SHP77 (cell line): ENCODE measurements at places on chromosomes 5 and 9.

DNA sequence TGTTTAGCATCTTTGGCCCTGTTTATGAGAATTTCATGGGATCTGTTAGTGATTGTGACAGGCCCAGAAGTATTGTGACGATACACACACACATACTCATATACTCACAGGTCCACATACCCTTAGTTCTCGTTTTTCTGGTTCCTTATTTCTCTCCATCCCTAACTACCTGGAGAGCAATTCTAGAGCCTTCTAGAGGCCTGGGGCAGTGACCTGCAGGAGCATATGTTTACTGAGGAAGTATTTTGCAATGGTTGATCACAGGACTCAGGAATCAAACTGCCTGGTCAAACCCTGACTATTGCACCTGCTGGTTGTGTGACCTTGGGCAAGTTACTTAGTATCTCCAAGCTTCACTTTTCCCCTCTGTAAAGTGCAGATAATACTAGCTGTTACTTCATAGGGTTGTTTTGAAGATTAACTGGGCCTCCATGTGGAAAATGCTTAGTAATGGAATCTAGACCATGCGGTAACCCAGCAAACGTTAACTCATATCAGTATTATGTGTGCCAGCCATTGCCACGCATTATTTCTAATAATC is 8.7 kb downstream of the PAPPA start:
- DNase-seq, result no peak

DNA sequence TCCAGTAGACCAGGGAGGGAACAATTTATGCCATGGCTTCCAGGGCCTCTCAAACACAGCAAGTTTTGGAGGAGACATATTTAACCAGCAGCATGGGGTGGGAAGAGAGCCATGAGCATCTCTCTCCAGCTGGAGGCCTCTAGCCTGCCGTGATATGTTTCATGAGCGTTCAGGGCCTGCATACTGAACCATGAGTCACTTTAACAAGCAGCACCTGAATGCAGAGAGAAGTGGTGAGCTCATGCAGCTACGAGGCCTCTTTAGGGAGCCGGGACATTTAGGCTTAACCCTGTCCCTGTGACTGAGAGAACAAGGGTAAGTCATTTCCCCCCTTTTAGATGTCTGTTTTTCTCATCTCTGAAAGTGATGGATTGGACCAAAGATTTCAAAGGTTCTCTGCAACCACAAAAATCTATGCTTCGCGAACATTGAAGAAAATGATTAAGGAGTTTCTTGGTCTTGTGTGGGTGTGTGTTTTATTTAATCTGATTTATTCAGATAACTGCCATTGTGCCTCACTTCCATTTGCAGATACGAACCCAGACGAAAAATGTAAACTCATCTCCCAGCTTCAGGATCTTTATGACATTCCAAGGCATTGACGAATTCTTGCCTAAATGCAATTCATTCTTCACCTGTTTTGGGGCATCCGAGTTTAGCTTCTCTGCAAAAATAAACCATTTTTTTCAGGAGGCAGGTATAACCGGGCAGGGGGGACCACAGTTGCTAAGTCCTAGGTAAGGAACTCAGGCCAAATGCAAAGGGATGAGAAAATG is 157.0 kb downstream of the GABBR2 start:
- no peak for DNase-seq

GRCh38 chr9:108865037-108865436 is 3.0 kb downstream of the ACTL7A start:
- no peak for DNase-seq

- no peak for DNase-seq
Observed at GRCh38 chr5:150671509-150672236, 10.6 kb downstream of the MYOZ3 start.

DNA sequence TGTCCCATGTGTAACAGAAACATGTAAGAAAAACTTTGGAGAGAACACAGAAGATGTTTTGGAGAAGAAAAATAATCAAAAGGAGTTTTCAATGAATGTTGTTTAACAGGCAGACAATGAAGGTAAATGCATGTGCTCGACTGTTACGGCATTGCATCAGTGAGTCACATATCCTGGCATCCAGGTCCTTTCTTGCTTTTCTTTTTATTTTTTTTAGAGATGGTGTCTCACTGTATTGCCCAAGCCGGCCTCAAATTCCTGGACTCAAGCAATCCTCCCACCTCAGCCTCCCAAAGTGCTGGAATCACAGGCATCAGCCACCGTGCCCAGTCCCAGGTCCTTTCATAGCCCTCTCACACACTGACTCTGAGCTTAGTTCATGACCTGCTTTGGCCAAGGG is 181.8 kb downstream of the DTWD2 start:
- no peak for DNase-seq

- DNase-seq, result peak; percentile 81
Observed at GRCh38 chr9:18947892-18948339, 85.1 kb downstream of the SAXO1 start.

DNA sequence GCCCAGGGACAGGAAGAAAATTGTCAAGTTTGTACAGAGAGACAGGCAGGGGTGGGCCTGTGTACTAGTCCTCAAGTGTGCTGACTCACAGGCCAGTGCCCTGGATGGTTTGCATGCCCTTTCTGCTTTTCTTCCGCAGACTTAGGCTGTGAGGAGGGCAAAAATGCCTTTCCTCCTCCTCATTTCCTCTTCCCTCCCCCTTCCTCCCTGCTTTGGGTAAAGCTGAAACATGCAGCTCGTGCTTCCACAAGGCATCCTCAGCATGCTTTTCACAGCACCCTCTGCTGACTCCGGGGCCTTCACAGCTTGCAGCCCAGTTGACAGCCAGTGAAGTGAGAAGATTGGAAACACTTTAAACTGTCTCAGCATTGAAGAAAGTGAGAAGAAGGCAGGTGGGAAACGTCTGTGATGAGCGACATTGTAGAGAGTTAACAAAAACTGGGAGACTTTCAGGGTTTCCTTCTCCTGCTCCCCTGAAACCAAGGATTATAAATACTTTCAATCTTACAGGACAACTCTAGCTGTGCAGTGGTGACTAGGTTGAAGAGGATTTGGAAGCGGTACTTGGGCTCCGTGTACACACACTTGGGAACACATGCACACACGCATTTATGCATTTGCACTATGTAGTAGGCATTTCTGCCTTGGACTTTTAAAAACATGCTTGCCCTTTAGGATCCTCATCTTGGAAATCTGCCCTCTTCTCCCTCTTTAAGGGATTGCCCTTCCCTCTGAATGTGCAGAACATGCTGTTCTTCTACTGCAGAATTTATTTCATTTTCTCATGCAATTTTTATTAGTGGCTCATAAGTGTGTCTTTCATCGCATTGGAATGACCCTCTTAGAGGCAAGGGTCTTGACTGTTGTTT is 138.8 kb downstream of the GRIA1 start:
- DNase-seq, result no peak

DNA sequence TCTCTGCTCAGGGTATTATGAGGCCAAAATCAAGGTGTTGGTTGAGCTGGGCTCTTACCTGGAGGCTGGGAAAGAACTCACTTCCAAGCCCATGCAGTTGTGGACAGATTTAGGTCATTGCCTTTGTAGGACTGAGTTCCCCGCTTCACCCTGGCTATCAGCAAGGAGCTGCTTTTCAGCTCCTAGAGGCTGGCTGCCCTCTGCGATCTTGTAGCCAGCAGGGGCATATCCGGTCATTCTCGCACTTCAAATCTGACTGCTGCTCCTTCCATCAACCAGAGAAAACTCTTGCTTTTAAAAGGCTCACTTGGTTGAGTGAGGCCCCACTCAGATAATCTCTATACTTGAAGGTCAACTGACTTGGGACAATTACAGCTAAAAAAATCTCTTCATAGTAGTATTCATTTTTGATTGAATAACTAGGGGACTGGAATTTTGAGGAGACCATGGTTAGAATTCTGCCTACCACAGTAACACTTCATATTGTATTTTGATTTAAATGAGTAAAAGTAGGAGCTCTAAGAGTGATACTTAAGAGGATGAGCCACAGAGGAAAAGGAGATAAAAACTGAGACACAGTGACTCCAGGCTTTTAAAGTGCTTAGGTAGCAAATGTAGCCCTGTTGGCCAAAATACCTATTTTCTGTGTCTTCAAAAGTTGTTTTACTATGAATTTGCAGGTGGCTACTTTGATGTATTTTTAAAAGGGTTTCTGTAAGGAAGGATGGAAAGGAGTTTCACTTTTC is 137.4 kb downstream of the CD180 start:
- DNase-seq, result no peak

DNA sequence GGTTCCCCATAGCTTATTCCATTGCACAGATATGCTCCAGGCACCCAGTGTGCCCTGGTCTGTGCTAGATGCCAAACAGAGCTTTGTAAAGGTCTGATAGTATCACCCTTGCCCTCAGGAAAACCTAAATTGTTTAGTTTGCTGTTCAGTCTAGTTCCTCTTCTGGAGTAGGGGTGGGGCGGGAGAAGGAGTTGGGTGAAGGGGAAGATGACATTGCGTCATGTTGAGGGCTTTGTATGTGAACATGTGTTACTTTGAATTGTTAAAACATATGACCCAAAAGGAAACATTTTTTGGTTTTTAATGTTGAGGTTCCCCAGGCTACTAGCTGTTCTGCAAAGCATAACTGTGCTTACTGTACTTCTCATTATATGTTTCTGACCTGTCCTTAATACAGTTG is 40.6 kb downstream of the HACD4 start:
- no peak for DNase-seq

DNA sequence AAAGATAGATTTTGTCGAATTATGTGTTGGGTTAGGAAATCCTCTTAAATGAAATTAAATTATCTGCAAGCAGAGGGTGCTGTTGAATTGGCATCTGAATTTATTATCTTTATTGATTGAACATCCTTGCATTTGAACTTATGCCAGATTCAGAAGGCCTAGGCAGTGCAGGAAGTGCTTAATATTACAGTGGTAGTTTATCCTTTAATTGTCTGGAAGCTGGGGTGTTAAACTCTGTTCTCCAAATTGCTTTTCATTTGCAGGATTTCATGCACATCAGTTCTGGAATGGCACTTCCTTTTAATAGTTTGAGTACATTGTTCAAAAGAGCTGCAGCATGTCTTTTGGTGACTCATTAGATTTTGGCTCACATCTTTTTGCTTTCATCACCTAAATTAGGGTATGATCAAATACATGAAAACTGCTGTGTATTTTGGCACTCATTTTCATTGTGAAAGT is 186.3 kb downstream of the KDM4C start:
- DNase-seq, result no peak

DNA sequence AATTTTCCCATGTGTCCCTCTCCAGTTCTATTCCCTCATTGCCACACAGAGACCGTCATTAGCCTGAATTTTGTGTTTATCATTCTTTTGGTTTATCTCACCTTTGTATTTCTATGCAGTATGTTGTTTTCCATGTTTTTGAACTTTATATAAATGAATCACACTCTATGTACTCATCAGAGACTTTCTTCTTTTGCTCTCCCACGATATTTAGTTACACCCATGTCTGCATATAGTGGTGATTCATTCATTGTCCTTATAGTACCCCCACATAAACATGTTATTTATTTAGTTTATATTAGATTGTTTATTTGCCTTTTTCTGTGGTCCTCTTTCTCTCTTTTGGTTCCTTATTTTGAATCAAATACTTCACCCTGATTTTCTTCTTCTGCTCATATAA is 199.7 kb downstream of the FSTL4 start:
- DNase-seq, result no peak

DNA sequence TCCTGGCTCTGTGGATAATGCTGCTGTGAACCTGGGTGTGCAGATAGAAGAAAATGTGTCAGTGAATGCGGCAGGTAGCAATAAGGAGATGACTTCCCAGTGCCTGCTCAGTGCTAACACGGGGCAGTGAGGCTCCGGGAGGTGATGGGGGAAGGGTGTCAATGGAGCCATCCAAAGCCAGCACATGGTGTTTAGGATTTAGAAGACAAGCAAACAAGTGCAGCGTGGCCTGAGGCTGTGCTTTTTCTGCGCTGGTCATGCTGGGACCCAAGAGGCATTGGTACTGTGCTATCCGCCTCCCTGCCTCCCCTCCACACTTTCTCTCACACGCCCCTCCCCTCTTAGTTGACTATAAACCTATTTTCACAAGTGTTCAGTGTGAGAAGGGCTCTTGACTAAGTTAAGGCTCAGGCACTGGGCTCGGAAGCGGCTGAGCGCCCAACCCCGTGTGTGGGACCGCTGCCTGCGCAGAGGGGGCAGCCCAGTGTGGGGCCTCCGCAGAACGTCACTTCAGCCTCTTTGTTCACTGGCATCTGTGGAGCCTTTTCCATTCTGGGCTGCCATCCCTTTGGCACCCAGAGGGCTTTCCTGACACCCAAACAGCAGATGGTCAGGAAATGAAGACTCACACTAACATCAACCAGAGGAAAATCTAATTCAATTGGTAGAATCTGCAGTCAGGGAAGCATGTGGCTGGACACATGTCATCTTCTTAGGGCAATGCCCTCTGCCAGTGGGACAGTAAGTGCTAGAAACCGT is 21.8 kb upstream of the NINJ1 start:
- no peak for DNase-seq

- no peak for DNase-seq
Observed at GRCh38 chr9:20640331-20641187, 18.3 kb upstream of the MLLT3 start.

GRCh38 chr9:36625006-36625615 is 52.4 kb downstream of the MELK start:
- DNase-seq, result no peak

DNA sequence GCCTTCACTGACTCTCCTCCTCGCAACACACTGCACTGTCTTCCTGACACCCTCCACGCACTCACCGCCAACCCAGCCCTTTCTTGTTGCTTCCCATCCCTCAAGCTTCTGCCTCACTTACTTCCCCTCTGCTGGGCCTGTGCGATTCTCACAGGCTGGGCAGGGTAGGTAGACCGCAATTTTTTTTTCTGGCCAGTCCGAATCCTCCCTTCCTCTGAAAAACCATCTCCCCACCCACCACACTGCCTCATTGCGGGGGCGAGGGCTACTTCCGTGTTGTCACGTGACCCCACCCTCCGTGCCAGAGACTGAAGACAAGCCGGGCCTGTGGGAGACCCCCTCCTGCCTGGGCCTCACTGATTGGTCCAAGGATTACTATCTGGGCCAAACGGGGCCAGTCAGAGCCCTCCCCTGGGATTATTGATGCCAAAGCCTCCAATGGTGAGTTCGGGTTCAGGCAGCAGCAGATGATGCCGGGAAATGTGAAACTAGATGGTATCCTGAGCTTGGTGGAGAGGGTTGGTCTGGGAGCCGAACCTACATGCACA is 73.1 kb downstream of the STK10 start:
- no peak for DNase-seq

DNA sequence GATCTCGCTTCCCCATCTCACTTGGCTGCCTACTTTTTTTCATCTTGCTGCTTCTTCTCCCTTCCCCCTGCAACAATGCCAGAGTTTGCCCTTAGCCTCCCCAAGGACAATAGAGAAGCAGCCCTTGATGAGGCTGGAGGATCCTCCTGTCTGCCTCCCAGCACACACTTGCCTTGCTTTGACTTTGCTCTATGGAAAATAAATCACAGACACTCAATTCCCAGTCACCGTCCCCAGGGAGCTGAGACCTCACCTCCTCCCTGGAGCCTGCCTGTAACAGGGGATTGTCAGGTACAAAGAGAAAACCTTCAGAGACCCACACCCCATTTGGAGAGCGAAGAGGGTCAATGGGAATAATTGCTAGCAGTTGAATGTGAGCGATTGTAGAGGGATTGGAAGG is 242.1 kb upstream of the ZNF462 start:
- DNase-seq, result no peak
